ENCODE measurements at places on chromosomes 7 and 10.

DNA sequence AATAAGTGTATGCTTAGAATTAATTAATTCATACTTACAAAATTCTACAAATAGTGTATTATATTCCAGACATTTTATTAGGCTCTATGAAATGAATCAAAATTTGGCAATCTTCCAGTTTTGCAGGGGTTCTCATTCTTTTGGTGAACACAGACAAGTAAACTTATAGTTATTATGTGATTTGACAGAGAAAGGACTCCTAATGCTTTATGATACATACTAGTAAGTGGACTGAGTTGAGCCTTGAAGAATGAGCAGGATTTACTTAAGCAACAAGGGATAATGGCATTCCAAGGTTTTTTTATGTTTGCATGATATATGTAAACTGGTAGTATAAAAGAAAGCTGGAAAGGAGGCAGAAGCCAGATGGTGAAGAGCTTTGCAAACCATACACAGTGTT is 145.7 kb upstream of the FERD3L start:
- peak; percentile 42 for DNase-seq

DNA sequence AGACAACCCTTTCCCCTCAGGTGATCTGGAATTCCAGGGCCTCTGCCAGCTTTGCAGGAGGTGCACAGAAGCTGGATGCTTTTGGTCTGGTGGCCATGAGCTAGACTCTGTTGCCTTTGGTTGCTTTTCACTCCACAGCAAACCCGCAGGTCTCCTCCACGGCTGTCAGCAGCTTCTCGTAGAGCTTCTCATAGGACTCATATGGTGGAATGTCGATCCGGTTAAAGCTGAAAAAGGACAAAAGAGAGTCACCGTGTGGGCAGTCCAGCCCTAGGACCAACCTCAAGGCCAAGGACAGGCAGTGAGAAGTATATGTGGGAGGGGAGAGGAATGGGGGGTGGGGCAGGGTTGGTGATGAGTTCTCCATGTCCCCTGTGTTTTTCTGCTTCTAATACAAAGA is 113.5 kb downstream of the SMURF1 start:
- DNase-seq: no peak

- DNase-seq: no peak
Measured at GRCh38 chr7:43295429-43295828, 183.0 kb downstream of the HECW1 start.

DNA sequence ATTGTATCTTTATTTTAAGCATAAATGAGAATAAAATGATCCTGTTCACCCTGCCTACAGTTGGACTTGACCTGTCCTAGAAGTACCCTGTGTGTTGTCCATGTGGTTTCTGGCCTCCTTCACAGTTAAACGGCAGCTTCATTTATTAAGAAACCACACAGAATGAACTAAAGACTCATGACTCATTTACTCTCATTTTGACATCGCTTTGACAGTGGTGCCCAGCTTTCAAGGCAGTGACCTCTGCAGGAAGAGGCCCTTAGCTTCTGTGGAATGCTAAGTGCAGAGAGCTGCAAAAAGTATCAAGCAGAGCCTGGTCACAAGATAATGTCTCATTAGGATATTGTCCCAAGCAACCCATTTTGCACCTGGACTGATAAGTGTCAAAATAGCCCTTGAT is 93.4 kb downstream of the AVL9 start:
- DNase-seq: no peak

DNA sequence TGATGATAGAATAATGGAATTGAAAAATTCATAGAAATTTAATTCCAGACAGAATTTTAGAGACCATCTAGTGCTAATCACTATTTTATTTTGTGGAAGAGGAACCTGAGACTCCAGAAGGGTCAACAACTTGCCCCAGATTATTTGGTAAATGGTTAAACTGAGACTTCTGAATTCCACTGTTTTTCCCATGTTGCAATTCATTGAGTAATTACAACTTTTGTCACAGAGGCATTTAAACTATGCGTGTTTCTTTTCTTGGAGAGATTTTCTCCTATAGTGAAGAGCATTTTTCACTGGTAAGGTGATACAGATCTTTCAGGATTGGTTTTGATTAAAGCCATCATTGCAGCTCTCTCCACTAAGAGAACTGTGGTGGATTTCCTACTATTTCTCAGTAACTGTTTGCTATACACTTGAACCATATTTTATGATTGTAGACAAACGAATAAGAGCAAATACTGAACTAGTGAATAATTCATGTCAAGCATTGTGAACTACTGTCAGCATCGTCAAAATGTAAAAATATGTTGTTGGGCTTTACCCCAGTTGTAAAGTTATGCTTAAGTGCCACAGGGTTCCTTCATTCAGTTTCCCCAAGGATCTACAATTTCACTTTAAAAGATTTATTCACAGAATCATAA is 26.5 kb downstream of the LRGUK start:
- no peak for DNase-seq

GRCh38 chr10:48219194-48219593 is 55.3 kb downstream of the FRMPD2 start:
- DNase-seq: no peak

- DNase-seq: no peak
Measured at GRCh38 chr7:110867771-110868170, 223.2 kb upstream of the LRRN3 start.

DNA sequence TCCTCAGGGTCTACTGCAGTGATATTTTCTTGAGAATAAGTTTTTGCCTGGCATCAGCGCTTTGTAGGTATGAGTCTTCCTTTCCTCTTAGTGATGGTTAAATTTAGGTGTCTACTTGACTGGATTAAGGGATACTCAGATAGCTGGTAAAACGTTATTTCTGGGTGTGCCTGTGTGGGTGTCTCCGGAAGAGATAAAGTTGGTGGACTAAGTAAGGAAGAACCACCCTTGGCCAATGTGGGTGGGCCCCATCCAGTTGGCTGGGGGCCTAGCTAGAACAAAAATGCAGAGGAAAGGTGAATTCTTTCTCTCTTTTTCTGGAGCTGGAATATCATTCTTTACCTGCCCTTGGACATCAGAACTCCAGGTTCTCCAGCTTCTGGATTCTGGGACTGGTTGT is 138.8 kb downstream of the ADCYAP1R1 start:
- no peak for DNase-seq

DNA sequence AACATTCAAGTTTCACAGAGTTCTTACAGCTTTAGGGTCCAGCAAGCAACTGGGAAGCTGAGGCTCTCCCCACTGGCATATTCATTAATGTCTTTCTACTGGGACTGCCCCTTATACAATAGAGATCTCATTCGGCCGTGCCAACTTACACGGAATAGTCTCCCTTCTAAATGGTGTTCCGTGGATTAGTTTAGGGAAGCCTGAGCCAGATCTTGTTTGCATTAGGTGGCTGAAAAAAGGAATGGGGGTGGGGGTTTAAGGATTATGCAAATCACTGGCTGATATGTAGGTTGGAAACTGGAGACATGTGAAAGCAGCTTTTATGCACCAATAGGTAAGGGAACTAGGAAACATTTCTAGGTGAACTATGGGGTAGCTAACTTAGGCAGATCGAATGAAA is 218.3 kb downstream of the TRIL start:
- DNase-seq: no peak

Measured in NCI-H2171 treated with DMSO at 0.1 percent for 48 hours (cell line).